Activated CD8-positive, alpha-beta memory T cell treated with anti-CD3 and anti-CD28 coated beads for 36 hours (primary cell): ENCODE measurements at places on chromosomes 12 and 14. TPM values are rescaled to one million over a fixed set of nuclear protein-coding genes. Genes with fewer than 3 reads are reported as not detected.

The FZD10 gene
- total RNA-seq: not detected

The BHLHE41 gene
- not detected for total RNA-seq

The TC2N gene
- total RNA-seq: 14.6 TPM

The TSPAN11 gene
- not detected for total RNA-seq

The HOXC10 gene
- total RNA-seq: not detected

The ERBB3 gene
- 1.1 TPM for total RNA-seq

The PLD4 gene
- total RNA-seq: not detected

The PPP1R12A gene
- total RNA-seq: 73.3 TPM

The GSC gene
- not detected for total RNA-seq

The P2RX2 gene
- total RNA-seq: not detected
